ENCODE measurements at places on chromosomes 2 and 18. TPM values are rescaled to one million over a fixed set of nuclear protein-coding genes. Genes with fewer than 3 reads are reported as not detected.
A peak's percentile ranks its signal among the peaks of the same experiment; 100 is the strongest.

Gene ANKMY1
- 24.5 TPM for total RNA-seq

Gene RGPD3
- total RNA-seq, result 0.17 TPM

Gene L3MBTL4
- 13.2 TPM for total RNA-seq

Gene GALNT13
- 2.1 TPM for total RNA-seq

DNA sequence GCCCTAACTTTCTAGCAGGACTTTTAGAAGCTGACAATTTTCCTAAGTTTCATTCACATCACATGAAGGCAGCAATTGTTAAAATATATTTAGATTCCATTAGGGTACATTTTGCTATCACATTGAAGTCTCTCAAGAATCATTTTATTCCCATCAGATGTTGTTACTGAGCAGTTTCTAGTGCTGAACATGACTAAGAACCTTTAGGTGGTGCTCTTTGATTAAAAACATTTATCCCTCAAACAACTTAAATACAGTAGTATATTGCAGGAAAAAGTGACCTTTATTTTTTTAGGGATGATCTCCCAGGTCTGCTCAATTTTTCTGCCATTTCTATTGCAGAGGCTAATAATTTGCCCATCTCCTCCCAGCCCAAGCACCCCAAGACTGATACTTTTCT lies 22.9 kb upstream of the NARS1 start:
- peaks cover under 1% of the 10 kb centered on the region for H3K4me1 ChIP-seq
- H3K27ac ChIP-seq, result no peak overlapping the region
- no peak overlapping the region for H3K4me3 ChIP-seq
- H3K36me3 ChIP-seq, result no peaks in the 10 kb centered on the region

- H3K27ac ChIP-seq, result no peak overlapping the region
- H3K36me3 ChIP-seq, result no peaks in the 10 kb centered on the region
- H3K4me1 ChIP-seq, result no peaks in the 10 kb centered on the region
- no peak overlapping the region for H3K4me3 ChIP-seq
- DNase-seq, result no peak
- H3K27me3 ChIP-seq, result no peaks in the 10 kb centered on the region
Observed at GRCh38 chr2:40219141-40219540, 232.7 kb downstream of the SLC8A1 start.

DNA sequence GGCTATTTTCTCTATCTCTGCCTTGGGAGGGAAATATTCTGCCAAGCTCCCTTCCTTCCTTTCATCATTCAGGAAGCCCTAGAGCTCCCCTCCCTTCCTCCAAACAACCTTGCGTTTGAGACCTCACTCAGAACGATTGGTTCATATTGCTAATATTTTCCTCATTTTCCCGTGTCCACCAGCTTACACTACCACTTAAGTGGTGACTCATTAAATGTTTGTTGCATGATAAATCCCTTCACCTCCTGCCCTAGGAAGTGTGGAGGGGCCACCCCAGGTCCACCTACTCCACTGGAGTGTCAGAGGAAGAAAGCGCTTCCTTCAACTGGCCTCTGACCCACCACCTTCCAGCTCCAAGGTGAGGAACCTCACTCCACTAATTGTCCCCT lies 2.3 kb upstream of the LPIN2 start:
- peak; percentile 63 for DNase-seq
- H3K27me3 ChIP-seq, result no peaks in the 10 kb centered on the region
- peaks cover 60% of the 10 kb centered on the region for H3K4me1 ChIP-seq
